ENCODE measurements at places on chromosomes 12 and 14.

DNA sequence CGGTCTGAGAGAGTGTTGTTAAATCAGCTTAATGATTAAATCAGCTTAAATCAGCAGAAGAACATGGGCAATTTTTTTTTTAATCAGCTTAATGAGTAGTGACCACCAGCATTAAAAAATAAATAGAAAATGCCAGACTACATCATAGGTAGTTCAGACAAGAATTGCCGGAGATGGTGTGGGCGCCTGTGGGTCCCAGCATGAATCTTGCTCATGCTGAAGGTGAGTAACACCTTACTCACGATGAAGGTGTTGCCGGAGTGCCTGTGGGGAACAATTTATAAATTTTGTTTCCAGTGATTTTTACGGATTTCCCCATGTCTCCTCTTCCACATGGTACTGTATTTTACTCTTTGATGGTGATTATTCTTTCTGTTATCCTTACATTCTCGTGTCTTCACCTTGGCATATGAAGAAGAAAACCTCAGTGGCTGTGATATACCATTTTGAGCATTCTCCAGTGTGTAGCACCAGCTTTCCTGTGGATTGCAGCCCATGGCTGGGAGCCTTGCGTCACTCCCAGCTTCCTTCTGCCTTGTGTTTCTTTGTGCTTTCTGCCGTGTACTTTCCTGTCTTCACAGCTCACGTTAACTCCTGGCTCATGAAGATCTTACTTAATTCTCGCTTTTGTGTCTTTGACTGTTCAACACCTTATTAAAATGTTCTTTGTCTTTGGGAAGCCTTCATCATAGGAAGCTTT, 4.7 kb downstream of the TDRD9 start:
- no peak for DNase-seq

GRCh38 chr14:101408077-101408831, 153.0 kb upstream of the DIO3 start:
- peak; percentile 56 for DNase-seq

DNA sequence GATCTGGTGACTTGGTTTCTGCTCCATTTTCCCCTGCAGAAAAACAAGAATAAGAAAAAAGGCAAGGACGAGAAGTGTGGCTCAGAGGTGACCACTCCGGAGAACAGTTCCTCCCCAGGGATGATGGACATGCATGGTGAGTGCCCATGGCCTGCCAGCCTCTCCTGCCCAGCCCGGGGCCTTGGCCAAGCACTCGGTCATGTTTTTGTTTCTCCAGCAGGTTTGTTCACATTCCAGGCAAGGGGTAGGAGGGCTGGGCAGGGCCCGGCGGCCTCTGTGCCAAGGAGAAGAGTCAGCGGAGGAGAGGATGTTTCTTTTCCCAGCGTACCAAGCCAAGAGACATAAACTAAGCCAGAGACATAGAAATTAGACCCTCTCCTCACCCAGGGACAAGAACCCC, 13.6 kb downstream of the BCL7A start:
- DNase-seq: no peak

DNA sequence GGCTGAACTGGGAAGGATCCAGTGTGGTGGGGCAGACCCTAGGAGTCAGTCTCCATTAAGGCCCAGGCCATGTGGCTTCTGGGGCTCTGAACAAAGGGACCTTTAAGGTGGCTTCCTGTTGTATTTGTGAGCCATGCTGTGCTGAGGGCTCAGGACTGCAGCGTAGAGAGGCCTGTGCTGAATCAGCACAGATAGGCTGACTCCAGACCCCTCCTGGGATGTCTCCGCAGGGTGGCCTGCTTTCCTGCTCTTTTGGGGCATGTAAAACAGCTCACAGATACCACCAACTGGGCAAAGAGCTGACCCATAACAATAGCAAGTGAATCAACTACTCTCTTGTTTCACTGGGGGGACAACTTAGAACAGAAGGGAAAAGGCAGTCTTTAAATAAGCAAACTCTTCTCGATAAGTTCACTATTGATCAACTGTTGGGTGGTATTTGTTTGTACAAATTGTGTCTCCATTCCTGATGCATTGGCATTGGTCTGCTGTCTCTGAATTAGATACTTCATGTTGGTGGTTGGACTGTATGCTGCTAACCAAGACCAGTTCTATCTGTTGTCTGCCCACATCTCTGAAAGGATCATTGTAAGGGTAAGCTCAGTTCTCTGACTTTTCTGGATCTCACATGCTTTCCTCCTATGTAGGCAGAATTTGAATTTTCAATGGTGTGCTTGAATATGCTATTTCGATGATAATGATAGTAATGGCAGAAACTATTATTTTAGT, 71.8 kb downstream of the MYRFL start:
- DNase-seq: no peak

GRCh38 chr12:111094157-111095010, 174.0 kb upstream of the MYL2 start:
- no peak for DNase-seq

DNA sequence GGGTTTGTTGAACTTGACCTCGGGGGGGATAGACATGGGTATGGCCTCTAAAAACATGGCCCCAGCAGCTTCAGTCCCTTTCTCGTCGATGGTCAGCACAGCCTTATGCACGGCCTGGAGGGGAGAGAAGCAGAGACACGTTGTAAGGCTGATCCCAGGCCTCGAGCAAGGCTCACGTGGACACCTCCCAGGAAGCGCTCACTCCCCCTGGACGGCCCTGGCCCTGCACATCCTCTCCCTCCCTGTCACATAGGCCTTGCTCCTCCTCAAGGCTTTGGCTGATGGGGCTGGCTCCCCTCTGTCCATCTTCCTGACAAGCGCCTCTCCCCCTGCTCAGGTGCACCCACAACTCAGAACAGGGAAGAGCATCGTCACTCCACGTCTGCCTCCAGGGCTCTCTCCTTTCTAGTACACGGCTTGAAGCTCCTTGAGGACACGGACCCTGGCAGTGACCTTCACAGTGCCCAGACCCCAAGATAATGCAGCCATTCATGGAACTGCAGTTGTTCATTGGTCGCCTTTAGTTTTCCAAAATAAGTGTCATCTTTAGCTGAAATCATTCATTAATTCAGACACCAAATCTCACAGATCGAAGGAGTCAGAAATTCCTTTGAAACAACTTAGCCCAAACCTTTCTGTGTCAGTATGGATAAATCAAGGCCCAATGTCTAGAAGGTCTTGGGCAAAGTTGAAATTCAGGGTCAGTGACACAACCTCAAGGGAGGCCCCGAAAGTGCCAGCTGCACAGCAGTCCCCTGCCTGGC, 9.7 kb downstream of the SERPINA1 start:
- DNase-seq: no peak

- no peak for DNase-seq
These were observed 601.4 kb downstream of the C12orf50 start for GRCh38 chr12:87427770-87428169.

GRCh38 chr14:74660167-74660566, 48.1 kb upstream of the LTBP2 start:
- DNase-seq: no peak

- DNase-seq: peak; percentile 95
These were observed 10.4 kb downstream of the BEST3 start for GRCh38 chr12:69688471-69689427.
